ENCODE measurements at places on chromosomes 1 and 21.

DNA sequence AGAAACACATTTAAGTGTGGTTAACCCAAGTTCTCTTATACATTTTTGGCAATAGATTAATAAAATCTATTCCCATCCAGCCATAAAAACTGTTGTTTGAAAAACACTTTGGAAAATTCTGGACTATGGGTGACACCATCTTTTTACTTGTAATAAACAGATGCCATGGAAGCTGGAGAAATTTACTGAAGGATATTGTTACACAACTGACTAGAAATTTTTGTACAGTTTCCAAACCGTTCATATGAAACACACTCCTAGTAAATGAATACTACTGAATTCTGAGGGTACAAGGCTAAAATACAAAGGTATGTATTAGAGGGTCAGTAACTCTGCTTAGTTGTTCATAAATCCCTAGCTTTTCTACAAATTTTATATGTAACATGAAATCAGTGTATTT, 48.7 kb downstream of the TRIM33 start:
- no peak for DNase-seq

DNA sequence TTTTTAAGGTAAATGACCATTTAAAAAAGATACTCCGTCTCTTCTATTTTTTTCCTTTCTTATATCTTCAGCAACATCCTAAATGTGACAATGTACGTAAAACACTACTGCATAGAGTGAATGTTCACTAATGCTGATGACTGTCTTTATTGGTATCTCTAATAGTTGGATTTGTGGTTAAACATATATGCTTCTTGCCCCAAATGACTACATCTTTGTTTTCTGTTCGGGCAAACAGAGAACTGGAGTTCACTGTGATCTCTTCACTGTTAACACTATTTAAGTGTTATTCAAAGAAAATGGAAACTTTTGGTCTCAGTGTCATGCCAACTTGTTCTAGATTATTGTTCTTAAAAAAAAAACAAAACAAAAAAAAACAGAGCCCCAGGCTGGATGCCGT, 109.4 kb downstream of the KIF26B start:
- no peak for DNase-seq

GRCh38 chr1:90782046-90782445, 64.9 kb upstream of the BARHL2 start:
- no peak for DNase-seq

GRCh38 chr1:89974256-89974655, 20.7 kb upstream of the ZNF326 start:
- DNase-seq = no peak

GRCh38 chr1:75980972-75981897, 49.0 kb upstream of the ASB17 start:
- no peak for DNase-seq

GRCh38 chr1:212606395-212607205, 2.0 kb upstream of the ATF3 start:
- no peak for DNase-seq

GRCh38 chr1:247294282-247294681, 37.4 kb downstream of the ZNF496 start:
- DNase-seq = no peak

GRCh38 chr1:175399795-175400194, 207.2 kb upstream of the KIAA0040 start:
- no peak for DNase-seq

- DNase-seq = no peak
Observed at GRCh38 chr1:187718527-187718926, 889.8 kb downstream of the PLA2G4A start.

DNA sequence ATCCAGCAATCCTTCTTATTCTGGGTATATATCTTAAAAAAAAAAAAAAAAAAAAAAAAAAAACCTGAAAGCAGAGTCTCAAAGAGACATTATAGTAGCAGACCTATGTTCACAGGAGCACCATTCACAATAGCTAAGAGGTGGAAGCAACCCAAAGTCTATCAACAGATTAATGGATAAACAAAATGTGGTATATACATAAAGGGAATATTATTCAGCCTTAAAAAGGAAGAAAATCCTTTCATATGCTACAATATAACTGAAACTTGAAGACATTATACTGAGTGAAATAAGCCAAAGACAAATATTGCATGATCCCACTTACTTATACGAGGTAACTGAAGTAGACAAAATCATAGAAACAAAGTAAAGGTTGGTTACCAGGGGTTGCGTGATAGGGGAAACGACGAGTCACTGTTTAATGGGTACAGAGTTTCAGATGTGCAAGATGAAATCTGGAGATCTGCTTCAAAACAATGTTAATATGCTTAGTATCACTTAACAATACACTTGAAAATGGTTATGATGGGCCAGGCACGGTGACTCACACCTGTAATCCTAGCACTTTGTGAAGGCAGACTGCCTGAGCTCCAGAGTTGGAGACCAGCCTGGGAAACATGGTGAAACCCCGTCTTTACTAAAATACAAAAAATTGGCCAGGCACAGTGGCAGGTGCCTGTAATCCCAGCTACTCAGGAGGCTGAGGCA, 29.5 kb downstream of the PIK3R3 start:
- no peak for DNase-seq

GRCh38 chr1:189567890-189568289, 909.8 kb downstream of the BRINP3 start:
- DNase-seq = no peak

DNA sequence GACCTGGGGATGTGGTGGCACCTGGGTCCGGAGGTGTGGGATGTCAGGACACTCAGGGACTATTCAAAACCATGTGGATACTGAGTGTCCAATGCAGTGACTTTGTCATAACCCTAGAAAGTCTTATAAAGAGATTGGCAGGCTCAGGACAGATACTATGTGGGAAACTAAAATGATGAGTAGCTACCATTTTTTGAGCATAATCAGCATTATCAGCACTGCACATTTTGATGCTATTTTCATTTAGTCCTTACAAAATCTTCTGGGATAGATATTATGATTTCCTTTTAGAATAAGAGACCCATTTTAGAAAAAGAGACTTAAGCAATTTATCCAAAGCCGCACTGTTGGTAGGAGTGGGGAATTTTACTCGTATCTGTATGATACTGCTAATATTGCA, 93.4 kb downstream of the DNM3 start:
- DNase-seq = no peak
